ENCODE measurements at places on chromosomes 12 and 14.

- no peak for DNase-seq
Measured at GRCh38 chr12:88895634-88896033, 315.4 kb upstream of the KITLG start.

DNA sequence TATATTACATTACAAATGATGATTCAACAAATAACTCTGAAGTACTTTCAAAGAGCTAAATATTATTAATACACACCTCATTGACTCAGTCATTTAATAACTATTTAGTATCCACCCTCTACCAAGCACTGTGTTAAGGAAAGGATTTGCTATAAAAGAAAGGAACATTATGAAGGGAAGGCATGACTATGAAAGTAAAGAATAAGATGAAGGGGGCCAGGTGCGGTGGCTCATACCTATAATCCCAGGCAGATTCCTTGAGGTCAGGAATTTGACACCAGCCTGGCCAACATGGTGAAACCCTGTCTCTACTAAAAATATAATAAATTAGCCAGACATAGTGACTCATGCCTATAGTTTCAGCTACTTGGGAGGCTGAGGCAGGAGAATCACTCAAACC, 107.9 kb downstream of the PLCZ1 start:
- DNase-seq, result no peak

DNA sequence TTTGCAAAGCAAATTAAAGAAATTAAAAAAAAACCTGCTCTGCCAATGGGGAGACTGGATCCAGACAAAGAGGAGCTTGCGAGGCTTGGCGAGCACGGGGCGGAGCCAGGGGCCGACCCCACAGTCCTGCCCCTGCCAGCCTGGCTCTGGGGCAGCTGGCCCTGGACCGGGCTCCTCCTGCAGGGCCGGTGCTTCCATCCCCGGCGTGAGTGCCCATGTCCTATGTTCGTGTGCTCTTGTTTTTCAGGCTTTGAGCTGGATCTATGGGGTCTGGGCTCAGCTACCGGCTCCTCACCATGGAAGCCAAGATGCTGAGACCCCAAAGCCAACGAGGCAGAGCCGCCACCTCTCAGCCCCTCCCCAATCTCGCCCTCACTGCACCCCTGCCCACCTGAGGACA, 176.8 kb downstream of the KIF26A start:
- DNase-seq, result no peak

DNA sequence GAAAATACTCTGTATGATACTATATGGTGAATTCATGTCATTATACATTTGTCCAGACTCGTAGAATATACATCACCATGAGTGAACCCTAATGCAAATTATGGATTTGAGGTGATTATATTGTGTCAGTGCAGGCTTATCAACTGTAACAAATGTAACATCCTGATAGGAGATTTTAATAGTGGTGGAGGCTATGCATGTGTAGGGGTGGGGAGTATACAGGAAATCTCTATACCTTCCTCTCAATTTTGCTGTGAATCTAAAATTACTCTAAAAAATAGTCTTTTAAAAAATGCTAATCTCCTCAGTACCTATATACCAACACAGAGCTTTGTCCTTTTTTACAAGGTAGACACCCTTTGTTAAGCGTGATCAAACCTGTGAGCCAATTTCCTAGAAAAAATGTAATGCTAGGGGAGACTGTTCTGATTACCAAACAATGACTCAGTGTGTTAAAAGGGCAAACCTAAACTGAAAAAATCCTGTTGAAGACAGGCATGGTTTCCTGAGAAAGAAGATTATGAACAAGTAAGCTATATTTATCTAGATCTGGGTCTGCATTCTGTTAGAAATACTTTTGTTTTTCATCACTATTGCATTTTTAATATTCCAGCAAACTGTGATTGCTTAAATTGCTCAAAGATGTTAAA, 170.9 kb downstream of the DUSP6 start:
- DNase-seq, result no peak

GRCh38 chr14:74596741-74597450, 15.1 kb downstream of the LTBP2 start:
- DNase-seq, result no peak

DNA sequence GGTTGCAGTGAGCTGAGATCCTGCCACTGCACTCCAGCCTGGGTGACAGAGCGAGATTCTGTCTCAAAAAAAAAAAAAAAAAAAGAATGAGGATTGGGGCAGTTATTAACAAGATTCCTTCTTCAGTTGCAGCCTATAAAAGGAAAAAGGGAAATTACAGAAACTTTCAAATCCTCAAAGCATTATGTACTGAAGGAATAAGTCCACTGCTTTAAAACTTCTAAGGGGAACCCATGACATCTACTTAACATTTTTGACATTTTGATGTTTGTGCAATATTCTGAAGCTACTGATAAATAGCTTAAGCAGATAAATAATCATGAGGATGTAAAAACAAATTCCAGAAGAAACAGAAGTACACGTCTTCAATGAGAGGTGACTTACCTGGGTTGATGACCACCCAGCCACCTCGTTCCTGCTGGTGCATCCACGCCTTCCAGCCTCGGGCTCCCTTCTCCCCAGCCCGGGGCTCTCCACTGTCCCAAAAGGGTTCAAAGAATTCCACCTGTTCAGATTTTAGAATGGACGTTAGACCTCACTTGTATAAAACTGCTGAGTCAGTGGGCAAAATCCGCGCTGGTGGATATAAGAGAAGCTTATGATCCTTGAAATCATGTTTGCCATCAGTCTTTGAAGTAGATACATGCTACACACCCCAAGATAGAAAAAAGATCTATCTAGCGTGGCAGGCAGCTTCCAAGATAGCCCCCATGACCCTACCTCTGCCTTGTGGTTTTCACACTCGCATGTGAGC, 33.7 kb downstream of the NRDE2 start:
- no peak for DNase-seq

GRCh38 chr12:110668480-110669192, 20.3 kb downstream of the HVCN1 start:
- DNase-seq, result no peak

GRCh38 chr14:25259470-25259869, 209.5 kb upstream of the STXBP6 start:
- no peak for DNase-seq

- no peak for DNase-seq
Measured at GRCh38 chr12:111886662-111887545, 44.9 kb downstream of the MAPKAPK5 start.

DNA sequence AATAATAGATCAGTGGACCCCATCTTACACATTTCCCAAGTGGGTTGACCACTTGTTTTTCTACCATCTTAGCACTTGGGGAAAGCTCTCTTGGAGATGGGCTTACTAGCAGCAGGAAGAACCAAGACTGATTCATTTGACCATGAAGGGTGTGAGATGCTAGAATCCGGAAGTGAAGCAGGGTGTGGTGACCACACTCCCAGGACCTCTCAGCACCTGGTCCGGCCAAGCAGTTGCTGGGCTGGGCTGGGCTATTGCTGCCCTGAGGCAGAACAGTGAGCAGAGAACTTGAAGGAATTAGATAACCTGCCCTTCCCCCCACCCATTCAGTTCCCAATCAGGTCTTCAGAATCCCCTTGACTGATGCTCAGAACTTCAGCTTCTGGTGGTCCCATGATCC, 24.4 kb downstream of the ADCY6 start:
- DNase-seq, result no peak

DNA sequence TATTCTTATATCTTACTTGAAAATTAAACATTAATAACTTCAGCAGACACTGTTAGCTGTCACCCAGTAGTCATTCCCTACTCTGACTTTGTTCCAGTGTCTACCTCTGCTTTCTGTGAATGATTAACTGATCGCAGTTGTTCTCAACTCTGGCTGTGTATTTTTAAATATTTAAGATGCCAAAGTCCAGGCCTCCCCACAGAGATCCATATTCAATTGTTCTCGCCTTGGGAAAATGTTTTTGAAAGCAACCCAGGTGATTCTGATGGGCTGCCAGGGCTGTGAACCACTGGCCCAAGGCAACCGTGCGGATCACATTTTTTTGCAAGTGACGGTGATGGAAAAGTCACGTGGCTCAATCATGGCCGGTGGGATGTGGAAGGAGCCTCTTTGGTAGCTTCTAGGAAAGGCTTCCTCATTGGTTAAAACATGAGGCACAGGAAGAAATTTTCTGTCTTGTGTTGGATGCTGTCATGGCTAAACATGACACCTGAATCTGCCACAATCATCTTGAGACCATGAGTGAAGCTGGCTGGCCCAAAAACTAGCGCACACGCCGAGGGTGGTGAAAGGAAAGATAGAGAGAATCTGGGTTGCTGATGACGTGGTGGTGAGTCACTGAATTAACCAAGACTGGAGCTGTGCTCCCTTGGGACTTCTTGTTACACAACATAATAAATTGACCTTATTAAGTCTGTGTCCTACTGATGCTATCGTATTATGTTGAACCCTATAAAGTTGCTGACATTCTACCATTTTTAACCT, 37.2 kb downstream of the RDH12 start:
- peak; percentile 86 for DNase-seq

GRCh38 chr14:26873362-26873960, 275.6 kb upstream of the NOVA1 start:
- no peak for DNase-seq

DNA sequence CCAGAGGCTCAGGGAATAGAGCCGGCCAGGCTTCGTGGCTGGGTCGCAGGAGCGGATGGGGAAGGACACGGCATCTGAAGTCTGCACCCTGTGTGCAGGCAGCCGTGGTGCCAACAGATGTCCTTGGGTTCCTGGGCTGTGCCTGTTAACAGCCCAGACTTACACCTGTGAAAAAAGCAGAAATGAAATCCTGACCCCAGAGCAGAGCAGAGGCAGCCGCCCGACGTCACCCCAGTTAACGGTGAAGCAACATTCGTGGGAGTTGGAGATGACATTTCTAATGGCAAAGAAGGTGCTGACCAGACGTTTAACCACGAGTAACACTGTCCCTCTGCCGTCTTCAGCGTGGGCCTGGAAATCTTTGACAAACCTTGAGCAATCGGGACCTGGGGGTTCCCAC, 200.3 kb upstream of the DIO3 start:
- no peak for DNase-seq

GRCh38 chr12:5399266-5399665, 32.6 kb upstream of the NTF3 start:
- no peak for DNase-seq

- DNase-seq, result no peak
Measured at GRCh38 chr14:99571303-99571986, 32.6 kb downstream of the CCDC85C start.

- no peak for DNase-seq
Measured at GRCh38 chr12:117151403-117152031, 38.8 kb downstream of the FBXO21 start.

- no peak for DNase-seq
Measured at GRCh38 chr14:100296106-100296651, 10.1 kb downstream of the SLC25A29 start.

DNA sequence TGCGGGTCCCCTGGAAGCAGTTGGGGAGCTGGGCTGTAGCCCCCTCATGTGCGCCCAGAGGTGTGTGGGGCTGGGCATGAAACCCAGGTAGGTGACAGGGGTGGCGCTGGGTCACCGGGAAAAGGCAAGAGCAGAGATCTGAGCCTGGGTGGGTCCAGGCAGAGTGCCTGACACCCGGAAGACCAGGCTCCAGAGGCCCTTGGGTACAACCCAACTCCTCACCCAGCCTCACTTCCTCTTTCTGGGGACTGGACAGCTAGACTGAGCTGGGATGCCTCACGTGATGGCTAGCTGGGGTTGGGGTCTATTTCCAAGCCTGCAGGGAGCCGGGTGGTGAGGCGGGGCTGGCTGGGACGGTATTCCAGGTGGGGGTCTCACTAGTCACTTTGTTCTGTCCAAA, 16.3 kb upstream of the CYP46A1 start:
- no peak for DNase-seq

DNA sequence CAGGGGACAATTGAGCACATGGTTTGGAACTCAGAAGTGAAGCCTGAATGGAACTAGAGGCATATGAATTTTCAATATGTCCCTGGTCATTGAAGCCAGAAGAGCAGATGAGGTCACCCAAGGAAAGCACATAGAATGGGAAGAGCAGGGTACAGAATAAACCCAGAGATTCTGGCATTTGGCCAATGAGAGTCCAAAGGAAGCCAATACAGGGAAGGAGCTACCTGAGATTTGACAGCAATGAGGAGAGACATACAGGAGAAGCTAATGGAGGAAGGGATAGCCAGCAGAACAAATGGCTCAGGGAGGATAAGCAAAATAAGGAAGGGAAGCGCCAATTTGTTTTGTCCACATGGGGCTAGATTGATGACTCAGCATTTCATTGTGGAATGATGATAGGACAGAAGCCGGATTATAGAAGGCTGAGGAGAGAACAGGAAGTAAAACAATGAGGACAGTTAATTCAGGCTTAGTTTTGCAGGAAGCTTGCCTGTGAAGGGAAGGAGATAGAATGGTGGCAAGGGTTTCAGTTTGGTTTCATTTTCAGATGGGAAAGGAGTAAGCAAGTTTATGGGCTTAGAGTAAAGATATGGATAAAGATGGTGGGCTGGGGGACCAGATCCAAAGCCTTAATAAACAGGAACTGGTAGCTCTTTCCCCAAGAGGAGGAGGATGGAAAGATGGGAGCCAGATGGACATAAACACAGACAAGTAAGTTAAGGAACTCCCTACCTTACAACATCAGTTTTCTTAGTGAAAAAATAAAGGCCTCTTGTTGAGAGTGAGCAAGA, 3.2 kb upstream of the SPTSSA start:
- DNase-seq, result no peak

DNA sequence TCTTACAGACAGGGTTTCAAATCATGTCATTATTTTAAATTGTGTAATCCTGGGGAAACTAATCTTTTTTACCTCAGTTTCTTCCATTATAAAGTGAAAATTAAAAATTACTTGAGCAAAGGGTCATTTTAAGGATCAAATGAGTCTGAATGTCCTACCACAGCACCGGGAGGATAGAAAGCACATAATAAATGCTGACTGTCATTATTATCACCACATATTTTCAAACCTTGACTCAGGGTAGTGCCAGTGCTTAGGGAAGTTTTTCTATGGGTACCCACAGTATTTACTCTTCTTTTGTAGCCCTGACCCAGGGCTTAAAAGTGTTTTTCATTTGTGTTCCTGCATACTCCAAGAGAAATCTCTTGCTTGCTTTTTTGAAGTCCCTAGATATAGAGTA, 60.5 kb downstream of the KCNMB4 start:
- no peak for DNase-seq

DNA sequence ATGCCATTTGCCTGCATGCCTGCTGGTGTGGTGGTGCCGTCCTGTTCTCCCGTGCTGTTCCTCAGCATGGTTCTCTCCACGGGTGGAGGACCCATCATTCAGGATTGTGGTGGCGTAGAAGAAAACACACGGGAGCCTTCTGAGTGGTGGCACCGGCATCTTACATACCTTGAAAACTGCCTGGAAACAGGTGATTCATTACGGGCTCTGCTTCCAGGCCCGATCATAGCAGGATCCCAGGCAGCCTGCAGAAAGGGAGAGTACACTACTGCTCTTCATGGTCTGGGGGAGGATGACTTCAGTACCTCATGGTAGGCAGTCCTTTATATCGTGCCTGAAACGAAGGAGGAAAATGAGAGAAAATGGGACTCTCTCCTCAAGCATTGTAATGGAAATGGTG, 66.6 kb upstream of the KCNA5 start:
- DNase-seq, result no peak

GRCh38 chr14:104557086-104557485, 22.5 kb upstream of the C14orf180 start:
- no peak for DNase-seq
